ENCODE measurements at places on chromosomes 12 and 14.

GRCh38 chr14:26863736-26864135 lies 265.9 kb upstream of the NOVA1 start:
- DNase-seq, result no peak

GRCh38 chr12:71155225-71155624 lies 2.6 kb downstream of the TSPAN8 start:
- DNase-seq, result no peak

- peak; percentile 41 for DNase-seq
Measured at GRCh38 chr12:106633451-106633823, 50.6 kb downstream of the RFX4 start.

DNA sequence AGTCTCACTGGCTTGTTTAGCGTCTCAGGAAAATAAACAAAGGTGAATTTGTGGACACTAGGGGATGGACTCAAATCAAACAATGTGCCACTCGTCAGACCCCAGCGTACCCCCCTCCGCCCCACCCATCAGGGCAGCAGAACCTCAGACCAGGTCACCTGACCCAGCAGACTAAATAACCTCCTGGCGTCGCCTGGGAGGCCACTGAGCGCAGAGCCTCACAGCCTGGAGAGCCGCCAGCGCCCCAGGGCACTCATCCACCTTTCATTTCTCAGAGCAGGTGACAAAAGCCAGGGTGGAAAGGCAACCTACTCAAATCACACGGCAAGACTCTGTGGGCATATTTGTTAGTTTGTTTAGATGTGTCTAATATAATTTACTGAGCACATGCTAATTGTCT lies 100.9 kb downstream of the DICER1 start:
- DNase-seq, result no peak

DNA sequence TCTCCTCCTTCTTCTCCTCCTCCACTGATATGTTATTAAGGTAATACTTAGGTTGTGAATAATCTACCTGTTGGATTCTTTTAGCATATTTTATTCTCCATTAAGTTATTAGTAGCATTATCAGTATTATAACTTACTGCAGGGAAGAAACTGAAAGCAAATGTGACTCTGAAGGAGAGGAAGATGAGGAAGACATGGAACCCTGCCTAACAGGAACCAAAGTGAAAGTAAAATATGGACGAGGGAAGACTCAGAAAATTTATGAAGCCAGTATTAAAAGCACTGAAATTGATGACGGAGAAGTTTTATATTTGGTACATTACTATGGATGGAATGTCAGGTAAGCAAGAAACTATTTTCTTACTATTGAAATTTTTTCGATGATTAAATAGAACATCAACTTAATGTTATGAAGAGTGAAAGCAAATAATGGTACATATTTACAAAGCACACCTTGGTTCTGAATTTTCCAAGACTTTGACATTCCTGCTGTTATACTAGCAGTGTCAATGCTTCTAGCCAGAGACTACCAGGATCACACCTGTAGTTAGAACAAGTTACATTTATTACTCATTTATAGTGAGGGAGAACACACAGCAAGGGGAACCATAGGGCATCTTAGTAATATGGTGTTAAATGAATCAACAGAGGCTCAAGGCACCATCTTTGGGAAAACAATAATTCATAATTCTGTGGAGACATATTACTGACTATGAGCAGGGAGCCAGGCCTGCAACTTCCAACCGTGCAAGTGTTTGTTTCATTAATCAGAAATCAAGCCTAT lies 42.0 kb upstream of the TOMM20L start:
- DNase-seq, result no peak

DNA sequence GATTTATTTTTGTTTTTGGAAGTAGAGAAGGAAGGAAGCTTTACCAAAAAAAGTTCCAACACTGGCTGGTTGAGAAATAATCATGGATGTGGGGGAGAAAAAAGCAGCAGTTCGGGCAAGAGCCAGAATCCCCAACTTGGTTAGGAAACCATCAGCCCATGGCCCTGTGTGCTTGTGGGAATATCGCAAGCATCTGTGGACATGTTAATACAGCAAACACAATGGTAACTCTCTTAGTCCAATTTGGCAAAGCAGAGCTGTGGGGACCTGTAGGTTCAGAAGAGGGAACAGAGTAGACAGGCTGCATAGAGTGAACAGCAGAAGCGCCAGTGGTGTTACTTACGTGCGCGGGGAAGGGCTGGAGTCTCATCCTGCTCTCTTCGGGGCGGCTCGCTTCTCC lies 46.8 kb downstream of the TCHP start:
- DNase-seq, result no peak

DNA sequence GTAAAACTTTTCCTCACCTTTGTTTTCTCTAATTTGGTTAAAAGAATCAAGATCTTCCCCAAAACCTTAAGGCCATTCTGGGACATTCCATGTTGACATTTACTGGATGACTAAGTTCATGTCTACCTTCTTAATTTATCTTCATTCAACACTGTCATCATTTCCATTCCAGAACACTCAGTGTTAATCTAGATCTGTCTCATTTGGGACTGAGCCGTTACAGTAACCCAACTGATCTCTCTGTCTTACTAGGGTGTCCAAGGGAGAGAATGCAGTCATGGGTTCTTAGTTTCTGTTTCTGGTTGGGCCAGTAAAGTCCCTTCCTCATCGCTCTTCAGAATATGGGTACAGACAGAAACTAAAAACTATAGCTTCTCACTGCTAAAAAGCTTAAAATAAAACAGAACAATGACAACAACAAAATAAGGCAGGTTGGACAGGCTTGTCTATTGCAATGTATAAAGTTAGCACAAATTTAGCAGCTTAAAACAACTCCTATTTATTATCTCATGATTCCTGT lies 144.8 kb downstream of the ASCL1 start:
- DNase-seq, result no peak

DNA sequence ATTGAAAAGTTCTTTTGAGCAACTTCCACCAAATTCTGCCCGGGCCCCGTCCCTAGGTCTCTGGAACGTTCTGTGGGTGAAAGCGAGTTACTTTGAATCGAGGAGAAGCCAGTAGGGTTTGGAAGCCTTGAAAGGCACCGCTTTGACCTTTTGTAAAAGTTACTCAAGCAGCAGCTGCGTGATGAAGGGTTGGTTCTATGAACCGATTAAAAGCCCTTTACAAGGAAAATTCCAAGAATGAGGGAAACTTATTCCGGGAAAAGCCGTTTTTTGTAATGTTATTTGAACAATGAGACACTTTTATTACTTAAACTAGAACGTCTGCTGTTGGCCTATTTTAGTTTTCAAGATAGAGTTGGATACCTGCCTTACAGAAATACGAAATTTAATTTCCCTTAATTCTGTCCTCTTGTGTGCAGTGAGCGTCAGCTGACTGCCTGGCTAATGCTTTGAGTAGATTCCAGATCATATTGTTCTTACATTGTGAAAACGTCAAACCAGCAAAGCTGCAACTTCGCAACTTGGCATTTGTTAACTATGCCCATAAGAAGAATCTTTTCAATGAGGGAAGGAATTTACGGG lies 906 bp downstream of the LARP4 start:
- DNase-seq, result peak; percentile 35

DNA sequence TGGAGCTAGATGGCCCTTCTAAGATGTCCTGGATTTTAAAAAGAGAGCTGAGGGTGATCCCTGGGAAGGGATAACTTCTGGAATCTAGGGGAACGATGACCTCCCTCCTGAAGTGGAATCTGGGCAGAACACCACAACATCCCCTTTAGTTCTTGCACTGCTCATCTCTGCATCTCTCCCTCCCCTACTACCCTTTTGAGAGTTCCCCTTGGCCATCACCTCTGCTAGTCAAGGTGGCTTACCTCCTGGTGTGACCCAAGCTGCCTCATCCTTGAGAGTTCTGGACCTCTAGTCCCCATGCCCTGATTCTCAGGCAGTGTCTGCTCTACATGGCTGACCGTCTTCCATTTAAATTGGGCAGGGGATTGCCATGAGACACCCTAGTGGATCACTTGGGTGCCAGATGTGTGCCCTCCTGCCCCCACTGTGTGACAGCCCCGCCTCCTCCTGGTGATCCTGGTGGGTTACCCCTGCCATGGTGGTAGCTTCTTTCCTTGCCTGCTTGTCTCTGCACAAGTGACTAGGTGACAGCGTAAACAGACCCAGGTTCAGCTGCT lies 216.4 kb downstream of the PCNX1 start:
- DNase-seq, result no peak

GRCh38 chr12:110995016-110995415 lies 74.6 kb upstream of the MYL2 start:
- DNase-seq, result no peak

- DNase-seq, result no peak
Measured at GRCh38 chr14:101233021-101233366, 328.3 kb upstream of the DIO3 start.

DNA sequence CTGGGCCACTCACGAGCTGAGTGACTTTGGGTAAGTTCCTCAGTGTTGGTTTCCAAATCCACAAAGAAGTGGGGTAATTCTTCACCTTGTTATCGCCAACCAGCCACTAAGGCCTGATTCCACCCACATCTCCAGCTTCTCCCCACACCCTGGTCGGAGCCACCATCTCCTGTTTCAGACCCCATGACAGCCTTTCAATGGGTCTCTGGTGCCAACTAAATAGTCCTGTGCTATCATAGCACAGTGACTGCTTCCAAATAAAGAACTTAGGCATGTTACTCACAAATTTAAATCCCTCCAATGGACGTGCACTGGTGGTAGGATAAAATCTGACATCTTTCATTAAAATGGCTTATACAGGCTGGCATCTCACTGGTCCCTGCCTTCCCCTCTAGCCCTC lies 44.0 kb downstream of the TBX5 start:
- no peak for DNase-seq

DNA sequence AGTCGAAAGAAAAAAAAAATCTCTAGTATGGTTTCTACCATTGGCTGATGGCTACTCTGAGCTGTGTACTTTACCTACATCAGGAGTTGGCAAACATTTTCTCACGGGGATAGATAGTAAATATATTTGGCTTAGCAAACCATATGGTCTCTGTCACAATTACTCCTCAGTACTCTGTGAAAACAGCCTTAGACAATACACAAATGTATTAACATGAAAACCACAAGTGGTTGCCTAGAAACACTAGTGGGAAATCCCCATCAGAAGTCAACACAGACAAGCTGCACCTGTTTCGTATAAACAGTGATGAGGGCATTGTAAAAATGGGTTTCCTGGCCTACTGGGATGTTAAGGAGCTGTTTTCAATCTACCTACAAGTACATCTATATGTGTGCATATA lies 84.6 kb upstream of the NAV3 start:
- DNase-seq, result no peak

- peak; percentile 84 for DNase-seq
Measured at GRCh38 chr12:91381309-91381804, 198.7 kb upstream of the DCN start.

- DNase-seq, result peak; percentile 37
Measured at GRCh38 chr12:47725893-47726292, 603 bp upstream of the ENDOU start.

DNA sequence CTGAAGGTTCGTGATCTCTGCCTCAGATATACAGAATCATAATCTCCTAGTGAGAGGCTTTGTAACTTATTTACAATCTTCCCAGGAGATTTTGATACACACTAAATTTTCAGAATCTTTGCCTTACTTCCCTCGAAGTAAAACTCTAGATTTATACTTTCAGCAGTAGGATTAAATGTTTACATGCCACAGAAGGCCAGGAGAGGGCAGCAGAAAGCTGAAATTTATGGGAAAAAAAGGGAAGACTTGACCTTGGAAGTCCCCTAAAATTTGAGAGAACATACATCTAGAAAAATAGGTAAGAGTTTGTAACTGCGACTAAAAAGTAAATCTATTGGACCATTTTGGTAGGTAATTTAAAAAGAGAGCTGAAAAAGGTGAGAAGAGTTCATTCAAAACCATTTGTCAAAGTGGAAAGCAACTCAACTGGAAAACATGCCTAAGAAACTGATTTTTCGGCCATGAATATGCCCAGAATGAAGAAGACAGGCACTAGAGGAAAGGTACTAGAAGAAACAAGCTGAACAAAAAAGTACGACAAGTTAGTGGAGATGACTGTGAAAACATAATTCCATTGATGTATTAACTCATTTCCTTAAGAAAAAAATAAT lies 242.0 kb upstream of the MDGA2 start:
- peak; percentile 61 for DNase-seq

DNA sequence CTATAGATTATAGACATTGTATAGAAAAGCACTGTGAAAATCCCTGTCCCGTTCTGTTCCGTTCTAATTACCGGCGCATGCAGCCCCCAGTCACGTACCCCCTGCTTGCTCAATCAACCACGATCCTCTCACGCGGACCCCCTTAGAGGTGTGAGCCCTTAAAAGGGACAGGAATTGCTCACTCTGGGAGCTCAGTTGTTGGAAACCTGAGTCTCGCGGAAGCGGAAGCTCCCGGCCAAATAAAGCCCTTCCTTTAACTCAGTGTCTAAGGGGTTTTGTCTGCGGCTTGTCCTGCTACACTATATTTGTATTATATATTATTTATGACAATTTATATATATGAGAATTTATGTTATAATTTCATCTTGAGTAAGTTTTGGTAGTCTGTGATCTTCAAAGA lies 213.6 kb upstream of the AMIGO2 start:
- no peak for DNase-seq

DNA sequence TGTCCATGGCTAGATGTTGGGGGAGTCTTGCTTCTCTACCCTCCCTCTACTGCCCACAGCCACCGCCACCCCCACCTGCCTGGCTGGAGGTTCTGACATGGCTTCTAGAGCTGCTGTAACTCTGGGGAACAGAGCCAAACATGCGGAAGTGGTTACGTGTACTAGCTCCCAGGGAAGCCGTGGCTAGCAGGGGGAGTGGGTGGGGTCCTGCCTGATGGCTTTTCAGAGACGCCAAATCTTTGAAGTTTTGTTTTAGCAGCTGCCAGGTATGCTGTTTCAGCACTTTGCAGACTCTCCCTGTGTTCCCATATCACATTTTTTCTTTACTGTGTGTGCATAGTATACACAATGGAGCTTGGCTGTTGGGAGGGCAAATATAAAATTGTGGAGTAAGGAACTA lies 150.3 kb downstream of the TGFB3 start:
- peak; percentile 80 for DNase-seq

DNA sequence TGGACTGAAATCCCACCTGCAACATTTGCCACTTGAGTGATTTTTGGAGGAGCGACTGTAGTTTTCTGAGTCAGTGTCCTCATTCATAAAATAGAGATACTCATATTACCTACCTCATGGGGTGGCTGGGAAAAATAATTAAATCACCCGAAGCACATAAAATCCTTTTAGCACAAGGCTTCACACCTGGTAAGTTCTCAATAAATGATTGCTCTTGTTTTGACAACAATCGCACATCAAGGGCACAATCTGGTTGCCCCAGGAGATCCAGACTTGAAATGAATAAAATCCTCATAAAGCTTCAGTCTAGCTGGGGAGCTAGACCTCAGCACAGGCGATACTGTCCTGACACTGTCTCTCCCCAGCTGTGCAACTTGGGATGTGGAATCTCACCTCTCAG lies 76.0 kb upstream of the CCDC60 start:
- DNase-seq, result no peak

GRCh38 chr12:109383240-109383639 lies 35.5 kb downstream of the MYO1H start:
- no peak for DNase-seq

DNA sequence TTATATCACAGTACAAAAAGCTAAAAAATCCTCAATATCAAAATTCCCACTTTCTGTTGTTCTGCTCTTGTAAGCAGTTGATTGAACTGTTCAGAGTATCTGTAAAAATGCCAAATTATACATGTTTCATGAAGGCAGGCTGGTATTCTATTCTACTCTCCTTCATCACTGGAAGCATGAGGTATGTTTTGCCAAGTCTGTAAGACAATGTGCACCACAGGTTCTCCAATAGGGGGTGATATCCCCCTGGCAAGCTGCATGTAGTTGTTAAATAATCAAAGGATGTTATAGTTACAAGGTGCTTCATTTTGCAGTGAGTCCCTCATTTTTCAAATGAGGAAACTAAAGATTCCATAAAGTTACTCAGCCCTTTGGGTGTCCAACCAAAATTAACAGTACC lies 15.1 kb upstream of the NEK9 start:
- peak; percentile 28 for DNase-seq
